ENCODE measurements at places on chromosomes 5 and 9.

DNA sequence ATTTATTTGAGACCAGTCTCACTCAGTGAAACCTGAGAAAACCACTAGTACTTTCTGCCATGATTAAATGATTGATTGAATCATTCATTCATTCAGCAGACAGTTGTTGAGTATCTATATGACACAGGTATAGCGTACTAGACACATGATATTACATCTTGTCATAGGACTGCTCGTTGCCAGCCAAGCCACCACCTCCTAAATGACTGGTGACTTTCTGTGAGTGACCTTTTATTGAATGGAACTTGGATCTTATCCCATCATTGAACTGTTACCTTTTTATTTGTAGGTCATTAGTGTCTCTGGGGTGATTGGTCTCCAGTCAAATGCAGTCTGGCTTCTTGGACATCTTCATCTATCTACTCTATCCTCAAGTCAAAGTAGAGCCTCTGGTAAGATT lies 80.7 kb downstream of the HACD4 start:
- DNase-seq: no peak

GRCh38 chr5:85143138-85143537 lies 758.5 kb upstream of the EDIL3 start:
- no peak for DNase-seq

GRCh38 chr9:129895376-129896268 lies 60.4 kb downstream of the USP20 start:
- no peak for DNase-seq

DNA sequence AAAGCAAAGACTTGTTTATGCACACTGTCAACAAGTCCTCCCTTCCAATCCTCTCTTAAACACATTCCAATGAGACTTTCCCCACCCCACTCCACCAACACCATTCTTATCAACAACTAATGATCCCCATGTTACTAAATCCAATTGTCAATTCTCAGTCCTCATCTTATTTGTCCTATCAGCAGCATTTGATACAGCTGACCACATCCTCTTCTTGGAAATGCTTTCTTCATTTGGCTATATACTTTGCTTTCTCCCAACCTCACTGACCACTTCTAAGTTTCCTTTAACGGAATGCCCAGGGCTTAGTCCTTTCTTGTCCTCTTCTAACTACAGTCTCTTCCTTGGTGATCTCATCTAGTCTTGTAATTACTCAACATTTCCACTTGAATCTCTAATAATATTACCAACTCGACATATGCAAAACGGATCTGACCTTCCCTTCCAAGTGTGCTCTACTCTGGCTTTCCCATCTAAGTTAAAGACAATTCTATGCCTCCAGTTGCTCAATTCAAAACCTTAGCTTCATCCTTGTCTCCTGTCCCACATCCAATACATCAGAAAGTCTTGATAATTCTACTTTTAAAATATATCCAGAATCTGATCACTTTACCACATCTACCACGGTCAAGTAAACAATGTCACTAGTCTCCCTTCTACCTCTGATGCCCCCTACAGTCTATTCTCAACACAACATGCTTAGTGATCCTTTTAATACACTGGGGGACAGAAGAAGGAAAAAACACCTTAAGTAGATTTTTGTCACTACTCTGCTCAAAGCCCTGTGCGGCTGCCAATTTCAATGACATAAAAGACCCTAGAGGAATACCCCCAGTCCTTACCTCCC lies 25.5 kb downstream of the AGTPBP1 start:
- no peak for DNase-seq

GRCh38 chr9:79687131-79687447 lies 115.3 kb downstream of the TLE4 start:
- no peak for DNase-seq

DNA sequence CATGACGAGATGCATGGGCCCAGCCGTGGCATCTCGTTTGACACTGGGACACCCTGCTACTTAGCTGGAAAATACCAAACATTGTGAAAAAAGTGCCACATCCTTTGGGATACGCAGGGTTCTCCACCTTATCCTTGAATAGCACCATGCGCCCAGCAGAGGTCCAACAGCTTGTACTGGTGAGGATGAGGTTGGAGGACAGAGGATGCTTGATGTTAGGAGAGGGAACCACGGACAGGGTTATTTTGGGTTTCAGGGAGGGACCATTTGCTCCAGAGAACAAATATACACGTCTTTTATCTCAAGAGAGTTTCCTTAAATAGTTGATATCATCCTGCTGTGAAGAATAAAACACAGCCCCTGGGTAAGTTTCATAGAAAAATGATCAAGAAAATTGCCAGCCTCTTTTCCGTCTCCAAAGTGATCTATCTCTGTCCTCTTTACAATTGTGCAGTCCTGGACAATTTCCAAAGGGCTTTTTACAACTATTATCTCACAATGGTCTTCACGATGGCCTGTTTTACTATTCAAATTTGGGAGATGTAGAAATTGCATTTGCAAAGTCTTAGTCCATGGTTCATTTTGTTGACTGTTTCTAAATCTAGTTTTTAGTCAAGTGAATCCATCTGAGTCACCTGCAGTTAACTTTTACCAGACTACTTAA lies 19.9 kb upstream of the FRRS1L start:
- DNase-seq: no peak

DNA sequence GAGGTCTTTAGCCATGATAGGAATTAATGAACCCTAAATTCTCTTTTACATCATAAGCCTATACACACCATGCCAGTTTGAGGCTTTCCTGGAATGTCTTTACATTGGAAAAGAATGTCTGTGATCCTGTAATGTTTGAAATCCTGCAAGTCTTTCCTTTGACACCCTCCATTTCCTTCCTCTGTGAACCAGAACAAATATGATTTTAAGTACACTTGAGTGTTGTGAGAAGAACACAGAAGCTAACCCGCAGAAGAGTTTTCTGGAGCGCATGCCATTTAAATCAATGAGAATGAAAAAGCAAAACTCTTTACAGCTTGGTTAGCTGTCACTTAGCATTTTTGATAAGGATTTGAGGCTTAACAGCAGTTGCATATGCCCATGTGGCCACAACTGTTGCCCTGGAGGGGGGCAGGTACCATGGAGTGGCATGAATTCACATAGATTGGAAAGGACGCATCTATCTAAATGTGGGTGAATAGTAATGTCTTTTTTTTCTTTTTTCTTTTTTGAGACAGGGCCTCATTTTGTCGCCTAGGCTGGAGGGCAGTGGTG lies 372.6 kb downstream of the KDM4C start:
- no peak for DNase-seq

DNA sequence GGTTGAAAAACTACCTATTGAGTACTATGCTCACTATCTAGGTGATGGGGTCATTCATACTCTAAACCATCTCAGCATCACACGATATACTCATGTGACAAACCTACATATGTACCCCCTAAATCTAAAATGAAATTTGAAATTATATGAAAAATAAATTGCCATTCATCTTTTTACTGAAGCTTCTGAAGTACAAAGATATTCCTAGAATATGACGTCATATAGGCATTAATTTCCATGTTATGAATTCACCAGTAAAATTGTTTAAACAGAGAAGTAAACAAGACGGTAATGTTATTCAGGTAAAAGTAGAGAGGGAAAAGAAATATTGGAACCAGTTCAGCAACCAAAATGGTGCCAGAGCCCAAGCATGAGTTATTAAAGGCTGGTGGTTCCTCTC lies 173.0 kb downstream of the MRPS30 start:
- no peak for DNase-seq

DNA sequence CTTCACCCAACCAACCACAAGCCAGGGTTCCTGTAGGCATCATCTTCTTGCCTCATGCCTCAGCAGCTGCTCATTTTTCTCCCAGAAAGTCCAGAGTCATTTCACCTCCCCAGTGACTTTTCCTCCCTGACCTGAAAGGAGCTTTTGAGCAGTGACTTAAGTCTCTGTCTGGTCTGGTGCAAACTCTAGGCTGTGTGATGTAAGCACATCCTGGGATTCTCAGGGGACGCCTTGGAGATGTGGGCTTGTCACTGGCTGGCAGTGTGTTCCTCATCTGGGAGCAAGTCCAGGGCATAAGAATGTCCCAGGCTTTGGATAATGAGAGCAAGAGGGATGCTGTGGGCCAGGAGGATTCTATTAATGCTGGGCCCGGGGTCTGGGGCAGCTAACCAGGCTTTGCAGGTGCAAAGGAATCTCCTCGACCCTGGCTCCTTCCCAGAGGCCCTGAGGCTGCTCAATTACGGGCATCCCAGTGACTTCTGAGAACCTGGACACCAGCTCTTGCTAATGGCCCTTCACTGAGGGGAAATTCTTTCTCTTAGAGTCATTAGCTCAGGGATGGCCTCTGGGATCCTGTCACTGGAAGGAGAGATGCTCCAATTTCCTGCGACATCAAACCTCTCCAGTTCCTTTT lies 211.0 kb upstream of the PANK3 start:
- DNase-seq: no peak

DNA sequence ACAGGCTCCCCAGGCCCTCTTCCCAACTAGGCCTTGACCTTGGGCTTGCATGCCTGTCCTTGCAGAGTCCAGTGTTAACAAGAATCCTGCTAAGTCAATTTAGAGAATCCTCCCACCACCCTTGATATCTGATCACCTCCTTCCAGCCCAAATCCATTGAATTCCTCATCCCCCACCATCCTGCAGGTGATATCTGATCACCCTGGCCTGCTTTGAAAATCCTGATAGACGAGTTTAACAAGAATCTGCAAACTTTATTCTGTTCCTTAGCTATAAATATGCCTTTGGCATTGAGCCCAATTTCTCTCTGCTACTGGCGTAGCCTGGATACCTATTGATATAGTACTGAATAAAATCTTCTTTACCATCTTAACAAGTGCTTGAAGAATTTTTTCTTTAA lies 125.5 kb downstream of the DIRAS2 start:
- no peak for DNase-seq

DNA sequence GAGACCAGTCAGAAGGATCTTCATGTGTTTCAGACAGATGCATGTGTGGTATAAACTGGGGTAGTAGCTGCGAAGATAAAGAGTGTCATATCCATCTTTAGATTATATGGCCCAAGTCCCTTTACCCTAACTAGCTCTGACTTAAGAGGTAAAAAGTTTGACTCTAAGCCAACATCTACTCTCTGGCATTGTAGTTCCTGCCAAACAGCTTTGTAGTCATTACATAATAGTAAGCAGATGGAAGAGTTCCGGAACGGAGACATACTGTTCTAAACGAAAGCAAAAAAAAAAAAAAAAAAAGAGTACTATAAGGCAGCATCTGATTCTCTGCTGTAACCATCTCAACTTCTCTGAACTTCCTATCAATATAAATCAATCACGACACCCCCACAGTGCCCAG lies 48.8 kb downstream of the CEMIP2 start:
- no peak for DNase-seq

DNA sequence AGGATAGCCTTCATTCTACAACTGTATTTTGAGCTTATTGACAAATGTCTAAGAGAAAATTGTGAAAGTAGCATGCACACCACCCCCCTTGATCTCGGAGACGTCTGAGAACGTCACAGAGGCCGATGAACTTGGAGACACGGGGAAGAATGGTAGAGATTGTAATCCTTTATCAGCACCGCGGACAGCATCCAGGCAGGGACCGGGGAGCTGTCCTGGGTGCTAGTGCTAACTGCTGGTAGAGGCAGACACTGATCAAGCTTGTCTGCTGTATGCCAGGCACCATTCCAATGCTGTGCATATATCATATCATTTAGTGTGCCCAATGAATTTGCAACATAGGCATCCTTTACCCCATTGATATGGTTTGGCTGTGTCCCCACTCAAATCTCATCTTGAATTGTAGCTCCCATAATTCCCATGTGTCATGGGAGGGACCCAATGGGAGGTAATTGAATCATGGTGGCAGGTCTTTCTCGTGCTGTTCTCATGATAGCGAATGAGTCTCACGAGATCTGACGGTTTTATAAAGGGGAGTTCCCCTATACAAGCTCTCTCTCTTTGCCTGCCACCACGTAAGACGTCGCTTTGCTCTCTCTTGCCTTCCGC lies 98.8 kb downstream of the LHX2 start:
- no peak for DNase-seq

DNA sequence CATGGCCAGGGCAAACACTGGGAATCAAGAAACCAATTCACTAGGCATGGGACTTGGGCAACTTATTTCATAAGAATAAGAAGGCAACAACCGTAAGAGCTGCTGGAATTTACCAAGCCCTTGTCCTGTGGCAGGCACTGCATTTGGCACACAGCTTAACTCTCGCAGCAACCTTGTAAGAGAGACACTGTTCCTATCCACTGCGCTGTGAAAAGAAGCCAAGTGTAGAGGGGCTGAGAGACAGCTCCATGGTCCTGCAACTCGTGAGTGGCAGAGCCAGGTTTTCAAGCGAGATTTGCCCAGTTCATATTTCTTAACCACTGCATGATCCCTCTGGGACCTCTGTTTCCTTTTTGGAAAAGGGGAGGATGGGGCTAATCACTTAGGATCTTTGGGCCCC lies 129.3 kb upstream of the STC2 start:
- no peak for DNase-seq

DNA sequence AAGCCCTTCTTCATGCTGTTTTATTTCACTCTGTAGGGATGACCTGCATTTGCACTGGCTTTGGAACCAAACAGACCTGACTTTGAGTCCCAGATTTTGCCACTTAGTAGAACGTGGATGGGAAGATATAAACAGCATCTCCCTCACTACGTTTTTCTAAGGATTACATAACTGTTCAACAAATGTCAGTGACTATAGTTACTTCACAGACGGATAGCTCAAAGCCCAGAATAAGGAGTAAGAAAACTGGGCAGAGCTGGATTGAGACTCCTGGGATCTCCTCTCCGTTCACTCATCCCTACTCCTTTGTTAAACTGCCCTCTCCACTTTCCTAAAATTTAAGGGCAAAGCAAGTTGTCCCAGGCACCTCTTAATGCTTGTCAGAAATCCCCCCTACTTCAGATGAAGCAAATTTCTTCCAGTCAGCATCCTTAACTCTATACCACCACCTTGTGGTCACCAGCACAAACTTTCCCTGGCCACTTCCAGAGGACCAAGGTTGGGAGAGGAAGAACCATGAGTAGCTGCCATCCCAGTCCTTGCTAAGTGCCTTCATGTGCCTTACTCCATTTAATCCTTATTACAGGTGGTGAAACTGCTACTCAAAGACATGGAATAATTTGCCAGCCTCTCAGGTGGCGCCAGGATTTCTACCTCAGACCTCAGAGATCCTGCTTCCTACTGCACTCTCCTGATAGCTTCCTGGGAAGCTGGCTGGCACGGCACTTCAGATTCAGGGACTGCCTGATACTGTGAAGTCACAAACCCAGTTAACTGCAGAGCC lies 38.4 kb downstream of the EGR1 start:
- DNase-seq: peak; percentile 37

GRCh38 chr9:128551657-128552152 lies 682 bp upstream of the SPTAN1 start:
- DNase-seq: no peak

- no peak for DNase-seq
Measured at GRCh38 chr9:70120834-70121510, 77.3 kb downstream of the MAMDC2 start.

GRCh38 chr5:170681013-170681433 lies 102.5 kb upstream of the GABRP start:
- DNase-seq: no peak

DNA sequence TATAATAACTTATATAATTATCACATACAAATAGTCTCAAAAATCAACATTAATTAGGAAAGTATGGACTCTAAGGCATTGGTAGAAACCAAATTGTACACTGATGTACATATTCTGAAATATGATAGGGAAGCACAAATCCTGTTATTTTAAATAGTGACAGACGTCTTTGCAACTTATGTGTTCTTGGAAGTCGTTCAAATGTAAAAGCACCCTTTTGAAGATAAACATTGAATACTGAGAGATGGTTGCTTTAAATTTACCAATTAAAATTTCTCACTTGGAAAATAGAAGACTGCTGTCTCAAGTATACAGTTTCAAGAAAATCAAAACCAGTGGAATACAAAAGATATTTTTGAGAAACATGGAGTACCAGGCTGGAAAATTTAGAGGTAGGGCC lies 457.4 kb upstream of the NUDT12 start:
- DNase-seq: no peak

Data from NCI-H1436 treated with DMSO at 0.1 percent for 48 hours (cell line).